ENCODE measurements at places on chromosomes 7 and 10.

- no peak for DNase-seq
Observed at GRCh38 chr10:122637376-122637775, 62.3 kb downstream of the C10orf120 start.

DNA sequence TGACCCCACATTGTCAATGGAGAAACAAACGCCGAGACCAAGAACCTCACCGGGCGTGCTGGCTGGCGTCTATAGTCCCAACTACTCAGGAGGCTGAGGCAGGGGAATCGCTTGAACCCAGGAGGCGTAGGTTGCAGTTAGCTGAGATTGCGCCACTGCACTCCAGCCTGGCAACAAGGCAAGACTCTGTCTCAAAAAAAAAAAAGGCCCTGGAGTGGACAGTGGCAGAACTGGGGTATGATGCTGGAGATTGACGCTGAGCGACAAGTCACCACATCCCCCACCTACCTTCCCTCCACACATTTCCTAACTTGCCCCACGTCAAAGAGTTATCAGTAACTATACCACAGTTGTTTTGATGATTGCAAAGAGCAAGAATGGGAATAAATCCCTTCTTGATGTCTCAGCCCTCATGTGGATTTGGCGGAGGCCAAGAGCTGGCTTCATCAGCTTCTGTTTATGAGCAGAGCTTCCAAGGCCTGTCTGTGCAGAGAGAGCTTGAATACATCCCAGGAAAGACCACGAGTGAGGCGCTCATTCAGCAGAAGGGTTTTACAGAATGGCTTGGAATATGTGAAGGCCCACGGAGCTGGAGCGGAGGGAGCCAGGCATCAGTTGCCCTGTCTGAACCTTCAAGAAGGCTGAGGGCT lies 28.0 kb upstream of the TNS3 start:
- no peak for DNase-seq

- no peak for DNase-seq
Observed at GRCh38 chr10:33804584-33804983, 470.1 kb upstream of the NRP1 start.

- no peak for DNase-seq
Observed at GRCh38 chr10:97830064-97830463, 19.6 kb upstream of the GOLGA7B start.

DNA sequence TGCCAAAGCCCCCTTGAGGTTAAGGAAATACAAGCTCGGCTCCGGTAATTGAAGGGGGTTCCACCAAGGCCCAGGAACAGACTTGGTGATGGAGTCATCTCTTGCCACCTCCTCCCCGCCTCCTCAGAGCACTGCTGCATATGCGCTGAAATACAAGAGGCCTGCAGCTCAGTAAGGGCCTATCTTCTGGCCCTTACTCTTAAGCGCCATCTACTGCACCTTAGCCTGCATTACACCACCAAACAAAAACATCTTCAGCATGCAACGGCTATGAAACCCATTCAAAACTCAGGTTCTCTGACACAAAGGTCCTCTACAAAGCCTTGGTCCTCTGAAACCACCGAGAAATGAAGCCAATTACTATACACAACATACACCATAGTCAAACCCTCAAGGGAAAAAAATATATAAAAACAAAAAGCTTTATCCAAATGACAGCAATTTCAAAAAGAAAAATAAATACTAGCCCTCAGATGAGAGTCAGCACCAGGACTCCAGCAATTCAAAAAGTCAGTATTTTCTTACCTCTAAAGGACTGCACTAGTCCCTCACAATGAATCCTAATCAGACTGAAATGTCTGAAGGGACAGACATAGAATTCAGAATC lies 176.8 kb upstream of the TBX20 start:
- DNase-seq = no peak

- DNase-seq = no peak
Observed at GRCh38 chr10:76302481-76302880, 871.1 kb downstream of the LRMDA start.

DNA sequence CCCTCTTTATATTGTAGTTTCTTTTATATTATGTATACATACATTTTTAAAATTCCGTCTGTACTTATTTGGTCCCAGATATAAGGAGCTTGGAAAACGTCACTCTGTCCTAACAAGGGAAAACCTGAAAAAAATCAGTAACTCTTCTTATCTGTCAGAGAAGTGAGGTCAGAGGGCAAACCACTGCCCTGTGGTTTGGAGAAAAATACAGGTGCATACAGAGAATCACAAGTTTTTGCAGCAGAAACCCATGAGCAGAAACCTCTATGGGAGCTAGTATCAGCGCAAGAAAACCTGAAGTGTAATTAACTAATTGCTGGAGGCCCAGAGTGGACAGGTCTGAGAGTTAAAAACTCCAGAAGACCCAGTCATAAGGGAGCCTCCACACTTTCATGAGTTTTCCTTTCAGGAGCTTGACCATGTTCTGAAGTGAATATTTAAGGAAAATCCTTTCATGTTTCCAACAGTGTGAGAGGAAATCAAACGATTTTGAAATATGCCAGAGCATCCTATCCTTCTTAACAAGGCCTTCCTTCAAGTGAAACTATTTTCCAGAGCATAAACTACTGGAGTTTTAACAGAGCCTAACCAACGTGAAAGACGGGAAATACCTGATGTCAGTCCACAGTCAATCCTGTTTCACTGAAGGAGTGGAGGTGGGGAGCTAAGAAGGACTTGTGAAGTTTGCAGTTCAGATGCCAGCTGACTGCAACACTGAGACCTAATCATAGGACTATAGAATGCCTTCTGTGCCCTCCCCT lies 290.8 kb upstream of the BMPER start:
- no peak for DNase-seq

GRCh38 chr10:8052341-8052955 lies 2.0 kb upstream of the GATA3 start:
- no peak for DNase-seq

DNA sequence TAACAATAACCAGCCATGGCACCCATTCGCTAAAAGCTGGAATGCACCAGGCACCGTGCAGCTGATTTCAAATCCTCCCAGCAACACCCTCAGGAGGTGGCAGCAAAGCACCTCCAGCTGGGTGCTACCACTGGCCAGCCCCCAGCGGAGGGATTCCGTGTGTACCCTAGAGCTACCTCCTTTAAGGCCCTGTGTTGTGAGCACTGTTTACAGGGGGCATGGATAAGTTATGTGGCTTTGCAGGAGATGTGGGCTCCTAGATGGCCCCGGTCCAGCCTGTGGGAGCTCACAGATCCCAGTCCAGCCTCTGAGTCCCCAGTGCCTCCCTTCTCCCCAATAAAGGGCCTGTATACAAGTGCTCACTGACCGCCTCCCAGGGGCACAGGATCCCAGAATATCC lies 27.1 kb downstream of the TNRC18 start:
- peak; percentile 32 for DNase-seq

GRCh38 chr7:76333511-76334101 lies 25.2 kb downstream of the YWHAG start:
- no peak for DNase-seq

- DNase-seq = no peak
Observed at GRCh38 chr10:110304394-110304779, 333 bp downstream of the SMNDC1 start.

- no peak for DNase-seq
Observed at GRCh38 chr10:114547514-114547913, 110.6 kb downstream of the ABLIM1 start.

DNA sequence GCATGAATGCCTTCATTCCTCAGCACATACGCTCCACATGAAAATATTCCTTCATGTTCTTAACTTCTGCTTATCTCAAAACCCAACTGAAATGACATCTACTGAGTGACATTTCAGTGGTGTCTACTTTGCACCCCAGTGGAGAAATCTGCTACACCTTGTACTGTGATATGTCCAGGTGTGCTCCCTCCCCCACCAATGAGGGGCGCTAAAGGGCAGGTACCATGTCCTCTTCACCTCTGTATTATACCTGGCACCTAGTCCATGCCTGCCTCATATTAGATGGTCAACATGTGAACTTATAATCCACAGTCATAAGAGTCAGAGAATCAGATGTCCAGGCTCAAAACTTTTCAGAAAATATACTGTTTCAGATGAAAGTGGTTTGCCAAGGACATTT lies 2.1 kb downstream of the PAXIP1 start:
- no peak for DNase-seq

DNA sequence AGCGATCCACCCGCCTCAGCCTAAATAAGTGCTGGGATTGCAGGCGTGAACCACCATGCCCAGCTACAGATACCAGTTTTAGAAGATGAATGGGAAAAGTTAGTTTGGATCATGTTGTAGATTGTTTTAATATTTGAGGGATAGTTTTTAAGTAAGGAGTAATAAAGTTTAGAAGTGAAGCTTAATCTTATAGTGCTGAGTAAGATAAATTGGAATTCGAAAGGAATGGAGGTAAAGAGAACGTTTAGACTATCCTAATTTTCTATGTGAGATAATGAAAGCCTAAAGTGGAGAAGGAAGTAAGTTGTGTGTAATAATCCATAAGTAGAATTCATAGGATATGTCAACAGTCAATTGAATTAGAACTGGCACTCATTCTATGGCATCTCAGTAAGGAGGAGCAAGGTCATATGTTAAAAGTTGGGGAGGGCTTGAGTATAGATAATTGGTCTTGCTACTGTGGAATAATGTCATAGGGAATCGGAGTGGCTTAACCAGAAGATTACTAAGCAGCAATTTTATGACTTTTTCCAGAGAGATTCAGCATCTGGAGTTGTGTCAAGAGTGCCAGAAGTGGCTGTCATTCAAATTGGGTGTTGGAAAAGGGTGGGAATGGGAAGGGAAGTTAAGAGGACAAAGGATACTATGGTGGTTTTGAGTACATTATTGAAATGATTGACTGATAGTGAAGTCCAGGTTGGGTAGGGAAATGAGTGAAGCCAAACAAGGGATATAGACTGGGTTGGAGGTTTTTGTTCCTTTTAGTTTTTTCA lies 12.1 kb downstream of the TAX1BP1 start:
- DNase-seq = no peak

- DNase-seq = no peak
Observed at GRCh38 chr7:6478186-6478585, 30.4 kb upstream of the DAGLB start.

DNA sequence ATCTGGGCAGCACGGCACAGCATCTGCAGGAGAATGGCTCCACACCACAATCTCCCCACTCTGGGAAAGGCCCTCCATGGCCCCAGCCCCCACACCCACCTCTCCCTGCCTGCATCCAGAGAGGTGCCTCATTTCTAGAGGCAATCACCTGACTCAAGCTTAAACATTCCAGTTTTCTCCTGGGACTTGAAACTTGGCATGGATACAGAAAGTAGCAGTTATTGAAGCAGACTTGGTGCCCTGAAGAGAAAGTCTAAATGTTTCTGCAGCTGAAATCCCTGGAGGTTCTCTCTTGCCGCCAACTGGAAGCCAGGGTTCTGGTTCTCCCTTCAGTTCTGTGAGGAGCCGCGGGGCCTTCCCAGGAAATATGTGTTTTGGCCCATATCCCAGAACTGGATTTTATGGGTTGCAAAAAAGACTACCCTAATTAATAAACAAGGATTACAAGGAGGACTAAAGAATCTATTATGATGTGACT lies 122.8 kb downstream of the SKIDA1 start:
- DNase-seq = no peak

DNA sequence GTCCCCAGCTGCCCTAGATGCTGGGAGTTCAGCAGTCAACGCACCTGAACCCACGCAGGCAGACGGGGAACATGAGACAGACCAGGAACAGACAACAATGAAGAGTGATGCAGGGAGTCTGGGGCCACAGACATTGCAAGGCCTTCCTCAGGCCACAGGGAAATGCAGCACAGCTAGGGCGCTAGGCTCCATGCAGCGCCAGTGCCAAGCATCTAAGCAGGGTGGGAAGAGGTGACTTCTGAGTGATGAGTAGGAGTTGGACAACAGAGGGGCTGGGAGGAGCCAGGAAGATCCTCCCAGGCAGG lies 7.7 kb upstream of the RET start:
- no peak for DNase-seq

- DNase-seq = no peak
Observed at GRCh38 chr7:1061180-1061579, 16.8 kb downstream of the GPR146 start.

- no peak for DNase-seq
Observed at GRCh38 chr10:50545846-50546245, 77.9 kb downstream of the SGMS1 start.

DNA sequence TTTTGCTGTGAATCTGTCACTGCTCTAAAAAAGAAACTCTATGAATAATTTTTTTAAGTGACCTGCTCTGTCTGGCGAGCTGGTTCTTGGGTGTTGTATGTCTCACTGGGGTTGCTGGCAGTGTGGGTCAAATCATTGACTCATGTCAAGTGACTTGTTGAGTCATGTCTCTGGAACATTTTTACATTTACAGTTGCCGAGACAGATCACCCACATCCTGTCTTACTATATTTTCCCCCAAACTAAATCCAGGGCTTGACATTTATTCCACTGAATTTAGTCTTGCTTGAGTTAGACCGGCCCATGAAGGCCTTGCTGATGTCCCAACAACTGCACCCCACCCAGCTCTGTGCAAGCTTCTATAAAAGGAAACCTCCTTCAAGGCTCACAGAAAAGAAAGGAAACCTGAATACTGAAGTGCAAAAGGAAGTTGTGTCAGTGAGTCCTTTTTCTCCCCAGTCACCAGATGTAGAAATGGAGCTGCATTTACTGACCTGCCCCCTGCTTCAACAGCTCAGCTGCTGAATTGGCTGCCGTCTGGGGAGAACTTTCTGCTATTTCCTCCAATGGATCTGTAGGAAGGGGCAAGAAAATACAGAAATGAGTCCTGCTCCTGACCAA lies 290.3 kb downstream of the TNS3 start:
- DNase-seq = no peak

DNA sequence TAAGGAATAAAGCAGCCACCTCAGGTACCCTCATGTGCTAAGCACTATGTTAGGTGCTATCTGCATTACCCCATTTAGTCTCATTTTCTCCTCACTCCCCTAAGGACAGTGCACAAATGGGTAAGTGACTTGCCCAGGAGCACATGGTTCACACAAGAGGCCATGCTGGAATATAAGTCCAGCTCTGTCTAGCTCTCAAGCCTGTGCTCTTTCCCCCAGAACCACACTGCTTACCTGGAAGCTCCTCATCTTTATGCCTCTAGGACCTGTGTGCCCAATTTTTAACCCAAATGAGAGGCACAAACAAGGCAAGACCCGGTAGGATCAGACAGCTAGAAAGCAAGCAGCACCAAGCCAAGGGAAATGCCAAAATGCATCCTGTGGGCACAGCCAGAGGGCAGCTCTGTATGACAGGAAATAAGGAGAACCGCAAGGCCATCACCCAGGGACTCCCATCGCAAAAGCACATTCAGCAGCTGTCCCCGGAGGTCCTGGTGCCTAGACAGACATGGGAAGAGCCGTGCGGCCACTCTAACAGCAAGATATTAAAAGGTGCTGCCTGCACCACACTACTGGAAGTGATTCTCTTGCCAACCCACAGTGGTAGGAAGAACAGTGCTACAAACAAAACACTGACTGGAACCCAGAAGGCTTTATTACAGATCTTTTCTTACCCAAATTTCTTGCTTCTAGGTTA lies 88.1 kb downstream of the GSAP start:
- no peak for DNase-seq

DNA sequence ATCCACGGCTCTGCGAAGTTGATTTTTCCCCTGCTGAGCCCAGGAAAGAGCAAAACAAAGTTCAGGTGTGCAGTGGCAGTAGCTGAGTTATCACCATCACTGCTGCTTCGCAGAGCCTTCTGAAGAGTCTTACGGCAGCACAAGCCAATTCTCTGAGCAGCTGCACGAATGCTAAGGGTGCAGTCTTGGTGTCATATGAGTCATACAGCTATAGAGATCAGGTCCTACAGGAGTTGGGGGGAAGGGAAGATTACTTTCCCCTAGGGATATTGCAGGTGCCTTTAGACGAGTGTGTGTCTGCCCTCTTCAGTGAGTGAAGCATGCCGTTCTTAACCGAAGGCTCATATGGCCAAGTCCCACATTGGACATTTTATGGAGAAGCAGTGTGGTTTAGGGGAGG lies 227.8 kb downstream of the CELF2 start:
- DNase-seq = no peak
